ENCODE measurements at places on chromosomes 13 and 19. TPM values are rescaled to one million over a fixed set of nuclear protein-coding genes. Genes with fewer than 3 reads are reported as not detected.

ZGLP1 gene
- total RNA-seq, result 5.1 TPM

FUT6 gene
- 89.4 TPM for total RNA-seq

DPF1 gene
- not detected for total RNA-seq

ZNF558 gene
- 14.1 TPM for total RNA-seq

RFPL4A gene
- total RNA-seq, result not detected

IGFL4 gene
- not detected for total RNA-seq

FREM2 gene
- 1.1 TPM for total RNA-seq

TMPRSS9 gene
- 0.25 TPM for total RNA-seq

DNA sequence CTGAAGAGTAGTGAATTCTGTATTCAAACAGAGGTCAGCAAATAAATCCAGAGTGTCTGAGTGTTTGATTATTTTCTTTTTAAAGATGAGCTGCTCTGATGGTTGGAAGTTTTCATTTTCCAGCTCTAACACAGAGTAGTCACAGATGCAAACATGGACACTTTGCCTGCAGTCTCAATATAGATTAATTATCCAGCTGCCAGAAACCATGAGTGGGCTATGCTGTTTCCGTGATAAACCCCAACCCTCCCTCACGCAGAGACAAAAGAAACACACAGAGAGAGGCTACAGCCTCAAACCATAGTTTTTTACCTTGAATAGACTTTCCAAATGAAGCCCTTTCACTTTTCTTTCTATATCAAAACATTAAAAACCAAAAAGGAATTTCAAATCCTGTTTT lies 884.7 kb downstream of the DIAPH3 start:
- no peak for DNase-seq
- H3K4me1 ChIP-seq, result no peaks in the 10 kb centered on the region
- no peak overlapping the region for H3K4me3 ChIP-seq
- no peaks in the 10 kb centered on the region for H3K27me3 ChIP-seq
- H3K36me3 ChIP-seq, result no peaks in the 10 kb centered on the region
- H3K27ac ChIP-seq, result no peak overlapping the region

DNA sequence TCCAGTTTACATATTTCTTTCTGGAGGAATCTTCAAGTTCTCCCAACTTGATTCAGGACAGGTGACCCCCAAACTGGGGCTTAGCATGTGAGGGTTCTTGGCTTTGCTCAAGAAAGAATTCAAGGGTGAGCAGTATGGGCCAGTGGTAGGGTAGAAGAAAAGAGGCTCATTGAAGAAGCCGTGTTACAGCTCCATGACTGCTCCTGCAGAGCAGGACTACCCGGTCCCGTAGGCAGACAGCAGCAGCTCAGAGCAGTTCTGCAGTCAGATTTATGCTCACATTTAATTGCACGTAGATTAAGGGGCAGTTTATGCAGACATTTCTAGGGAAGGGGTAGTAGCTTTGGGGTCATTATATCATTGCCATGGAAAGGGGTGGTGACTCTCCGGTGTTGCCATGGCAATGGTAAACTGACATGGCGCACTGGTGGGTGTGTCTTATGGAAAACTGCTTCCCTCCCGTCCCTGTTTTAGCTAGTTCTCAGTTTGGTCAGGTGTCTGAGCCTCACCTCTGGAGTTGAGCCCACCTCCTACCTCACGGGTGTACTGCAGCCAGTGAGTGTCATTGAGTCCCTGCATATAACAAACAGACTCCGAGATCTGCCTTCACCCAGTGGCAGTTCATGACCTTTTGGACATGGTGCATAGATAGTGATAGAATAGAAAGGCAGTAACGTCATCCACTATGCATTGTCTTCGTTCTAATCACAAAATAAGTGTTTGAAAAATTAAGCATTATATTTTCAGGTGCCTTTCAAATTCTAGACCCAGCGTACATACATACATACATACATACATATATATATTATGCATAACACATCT lies 16.0 kb upstream of the ZNF792 start:
- H3K4me1 ChIP-seq, result no peaks in the 10 kb centered on the region
- no peak for DNase-seq
- H3K4me3 ChIP-seq, result no peak overlapping the region
- H3K36me3 ChIP-seq, result no peaks in the 10 kb centered on the region
- H3K27ac ChIP-seq, result no peak overlapping the region
- no peaks in the 10 kb centered on the region for H3K27me3 ChIP-seq

GRCh38 chr19:40687525-40688016 lies 2.9 kb downstream of the NUMBL start:
- H3K36me3 ChIP-seq, result no peaks in the 10 kb centered on the region
- H3K4me3 ChIP-seq, result no peak overlapping the region
- no peaks in the 10 kb centered on the region for H3K27me3 ChIP-seq
- H3K4me1 ChIP-seq, result no peaks in the 10 kb centered on the region

- no peak overlapping the region for H3K4me3 ChIP-seq
- no peak overlapping the region for H3K27ac ChIP-seq
- no peaks in the 10 kb centered on the region for H3K27me3 ChIP-seq
- no peaks in the 10 kb centered on the region for H3K4me1 ChIP-seq
- DNase-seq, result no peak
Observed at GRCh38 chr19:5314012-5314906, 26.4 kb downstream of the PTPRS start.

DNA sequence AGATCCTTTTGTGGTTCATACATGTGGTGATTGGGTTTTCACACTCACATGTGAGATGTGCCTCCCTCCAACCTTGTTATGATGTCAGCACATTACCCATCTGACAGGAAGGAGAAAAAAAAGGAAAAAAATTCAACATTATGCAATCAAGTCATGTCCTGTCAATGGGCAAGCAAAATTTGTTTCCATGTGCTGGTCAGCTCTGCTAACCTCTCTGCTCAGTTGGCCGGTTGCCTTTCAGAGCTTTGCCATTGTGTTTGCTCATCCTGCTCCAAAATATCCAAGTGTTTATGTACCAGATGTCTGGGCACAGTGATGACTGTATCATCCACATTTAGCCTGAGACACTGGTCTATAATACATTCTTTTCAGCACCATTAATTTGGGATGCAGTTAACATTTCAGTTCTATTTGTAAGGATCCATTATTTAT lies 27.0 kb upstream of the METTL21C start:
- DNase-seq, result no peak
- H3K27me3 ChIP-seq, result no peaks in the 10 kb centered on the region
- no peaks in the 10 kb centered on the region for H3K36me3 ChIP-seq
- H3K4me3 ChIP-seq, result no peak overlapping the region
- no peak overlapping the region for H3K27ac ChIP-seq
- H3K4me1 ChIP-seq, result no peaks in the 10 kb centered on the region

- no peak overlapping the region for H3K4me3 ChIP-seq
- no peaks in the 10 kb centered on the region for H3K36me3 ChIP-seq
- no peak for DNase-seq
- no peak overlapping the region for H3K27ac ChIP-seq
Observed at GRCh38 chr13:81116461-81117282, 775.7 kb upstream of the SPRY2 start.

DNA sequence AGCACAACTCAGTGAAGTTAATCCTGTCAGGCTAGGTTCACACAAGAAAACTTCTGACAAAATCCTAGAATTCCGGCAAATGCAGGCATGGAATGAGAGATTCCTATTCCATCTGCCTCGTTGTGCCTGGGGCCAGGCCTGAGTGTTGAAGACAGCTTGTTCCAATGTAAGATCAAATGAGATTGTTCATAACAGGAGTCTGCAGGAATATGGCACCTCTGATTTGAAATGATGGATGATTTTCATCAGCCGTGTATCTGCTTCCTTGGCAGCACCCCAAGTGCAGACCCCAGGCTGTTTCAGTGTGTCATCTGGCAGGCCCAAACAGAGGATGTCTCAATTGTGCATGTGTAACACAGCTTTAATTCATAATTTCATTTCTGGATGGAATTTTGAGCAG lies 35.3 kb upstream of the SACS start:
- no peak overlapping the region for H3K4me3 ChIP-seq
- H3K36me3 ChIP-seq, result no peaks in the 10 kb centered on the region
- H3K27ac ChIP-seq, result no peak overlapping the region
- no peaks in the 10 kb centered on the region for H3K27me3 ChIP-seq
- DNase-seq, result no peak
- H3K4me1 ChIP-seq, result no peaks in the 10 kb centered on the region

GRCh38 chr13:48251611-48252081 lies 18.6 kb downstream of the ITM2B start:
- H3K27me3 ChIP-seq, result no peaks in the 10 kb centered on the region
- H3K4me3 ChIP-seq, result no peak overlapping the region
- no peak for DNase-seq

GRCh38 chr19:43438291-43439031 lies 23.8 kb downstream of the TEX101 start:
- peak overlapping the region; percentile 29 for H3K27ac ChIP-seq
- no peaks in the 10 kb centered on the region for H3K36me3 ChIP-seq
- DNase-seq, result peak; percentile 65
- H3K27me3 ChIP-seq, result no peaks in the 10 kb centered on the region
- no peak overlapping the region for H3K4me3 ChIP-seq

DNA sequence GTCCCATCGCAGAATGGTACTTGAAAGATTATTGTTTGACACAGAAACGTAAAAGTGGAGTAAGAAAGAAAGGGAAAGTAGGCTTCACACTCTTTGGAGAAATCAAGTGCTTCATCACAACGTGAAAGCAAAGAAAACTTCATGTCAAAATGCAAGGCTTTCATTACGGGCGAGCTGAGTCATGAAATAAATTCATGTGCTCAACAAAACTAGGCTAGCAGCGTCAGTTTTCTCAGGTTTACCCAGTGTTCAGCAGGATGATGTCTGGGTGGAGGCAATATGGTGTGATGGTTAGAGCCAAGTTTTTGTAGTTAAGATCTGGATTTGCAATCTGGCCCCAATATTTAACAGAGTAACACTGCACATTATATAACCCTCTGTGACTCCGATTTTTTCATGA lies 128.0 kb downstream of the TRPC4 start:
- no peak for DNase-seq
- H3K36me3 ChIP-seq, result no peaks in the 10 kb centered on the region
- H3K4me1 ChIP-seq, result no peaks in the 10 kb centered on the region
- H3K27me3 ChIP-seq, result no peaks in the 10 kb centered on the region
- no peak overlapping the region for H3K4me3 ChIP-seq

DNA sequence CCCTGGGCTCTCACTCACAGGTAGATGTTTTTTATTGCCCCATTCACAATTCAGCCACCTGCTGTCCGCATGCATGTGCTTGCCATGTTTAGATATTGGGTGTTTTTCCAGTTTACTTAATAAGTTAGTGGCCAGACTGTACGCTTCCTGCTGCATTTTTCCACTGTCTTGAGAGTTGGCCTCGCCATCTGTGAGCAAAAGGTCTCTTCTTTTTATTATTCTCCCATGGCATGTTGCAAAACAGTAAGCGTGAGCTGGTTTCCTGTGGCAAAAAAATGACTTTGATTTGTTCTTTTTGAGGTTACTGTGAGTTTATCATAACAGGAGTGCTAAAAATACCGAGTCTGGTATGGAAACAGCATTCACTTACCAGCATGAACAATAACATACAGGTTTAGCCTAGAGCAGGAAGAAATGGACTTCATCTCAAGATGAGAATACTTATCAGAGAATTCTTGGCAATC lies 46.0 kb downstream of the SAE1 start:
- H3K4me1 ChIP-seq, result peaks cover 4% of the 10 kb centered on the region
- H3K27me3 ChIP-seq, result no peaks in the 10 kb centered on the region
- peaks cover 4% of the 10 kb centered on the region for H3K36me3 ChIP-seq
- no peak overlapping the region for H3K4me3 ChIP-seq
- H3K27ac ChIP-seq, result peak overlapping the region; percentile 2
- no peak for DNase-seq
